ENCODE measurements at places on chromosomes 5 and 9. TPM values are rescaled to one million over a fixed set of nuclear protein-coding genes. Genes with fewer than 3 reads are reported as not detected.

Gene AFF4
- polyA plus RNA-seq = 51.7 TPM

Gene PAIP2
- 116 TPM for polyA plus RNA-seq

Gene ANKRD18A
- 0.09 TPM for polyA plus RNA-seq

Gene OLFM1
- 3.0 TPM for polyA plus RNA-seq

Gene MEIKIN
- polyA plus RNA-seq = not detected

Gene WDR31
- 2.6 TPM for polyA plus RNA-seq

DNA sequence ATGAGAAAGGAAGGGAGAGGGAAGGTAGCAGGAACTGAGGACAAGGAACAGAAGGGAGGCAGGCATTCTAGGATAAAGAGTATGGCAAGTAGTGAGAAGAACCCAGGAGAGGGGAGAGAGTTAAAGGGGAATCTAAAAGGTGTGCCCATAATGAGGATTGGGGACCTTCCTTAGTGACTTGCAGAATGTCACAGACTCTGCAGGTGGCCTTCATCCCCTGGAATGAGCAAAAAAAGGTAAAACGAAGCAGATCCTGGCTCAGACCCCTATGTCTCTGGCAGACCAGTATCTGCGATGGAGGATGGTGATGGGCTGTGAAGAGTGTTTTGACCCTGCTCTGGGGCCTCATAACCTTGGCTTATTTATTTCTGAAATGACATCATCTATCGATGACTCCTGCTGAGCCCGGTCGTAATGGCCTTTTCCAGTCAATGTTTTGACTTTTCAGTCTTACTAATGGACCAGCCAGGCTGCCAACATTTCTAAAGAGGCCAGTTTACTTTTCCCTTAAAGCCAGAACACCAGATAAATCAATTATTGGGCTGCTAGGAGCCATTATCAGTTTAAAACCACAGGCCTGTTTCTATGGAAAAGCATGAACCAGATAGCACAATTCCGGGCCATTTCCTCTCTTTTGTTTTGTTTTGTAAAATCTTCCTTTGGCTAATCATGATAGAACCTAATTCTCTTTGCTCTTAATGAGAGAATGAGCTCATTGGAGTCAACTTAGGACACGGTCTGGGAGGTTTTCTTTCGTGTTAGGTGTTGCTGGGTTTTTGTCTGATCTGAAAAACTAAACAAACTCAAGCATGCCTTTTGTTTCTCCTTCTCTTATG is 3.1 kb downstream of the TMOD1 start:
- DNase-seq = no peak

DNA sequence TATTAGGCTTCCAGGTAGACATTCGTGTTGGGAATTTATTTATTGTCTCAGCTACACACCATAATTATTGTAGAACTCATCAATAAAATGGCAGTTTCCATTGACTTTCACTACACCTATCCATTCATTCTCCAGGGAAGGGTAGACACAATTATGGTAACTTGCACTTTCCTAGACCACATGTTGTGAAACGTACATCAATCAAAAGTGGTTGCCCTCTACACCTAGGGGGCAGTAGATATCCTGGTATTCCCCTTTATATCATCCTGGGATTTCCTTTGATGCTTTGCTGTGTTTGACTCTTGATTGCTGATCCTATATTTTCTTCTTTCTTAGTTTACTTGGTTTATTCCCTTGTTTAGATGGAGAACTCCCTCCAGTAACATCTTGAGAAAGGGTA is 47.9 kb downstream of the ADGRV1 start:
- DNase-seq = no peak

DNA sequence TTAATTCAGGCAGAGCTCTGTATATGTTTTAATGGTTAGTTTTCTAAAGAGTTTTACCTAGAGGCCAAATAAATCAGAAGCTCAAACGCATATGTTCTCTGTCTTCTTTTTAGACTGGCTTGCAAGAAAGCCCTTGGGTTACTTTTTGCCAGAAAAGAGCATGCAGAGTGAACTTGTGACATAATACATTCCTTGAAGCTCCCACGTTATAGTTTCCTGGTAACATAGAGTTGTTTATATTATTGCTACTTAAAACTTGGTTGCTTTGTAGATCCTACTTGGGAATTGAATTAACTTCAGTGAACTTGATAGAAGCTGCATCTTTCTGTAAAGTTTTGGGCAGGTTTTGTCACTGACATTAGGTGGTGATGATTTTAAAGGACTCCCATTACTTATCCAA is 102.9 kb downstream of the C9orf152 start:
- DNase-seq = peak; percentile 73

DNA sequence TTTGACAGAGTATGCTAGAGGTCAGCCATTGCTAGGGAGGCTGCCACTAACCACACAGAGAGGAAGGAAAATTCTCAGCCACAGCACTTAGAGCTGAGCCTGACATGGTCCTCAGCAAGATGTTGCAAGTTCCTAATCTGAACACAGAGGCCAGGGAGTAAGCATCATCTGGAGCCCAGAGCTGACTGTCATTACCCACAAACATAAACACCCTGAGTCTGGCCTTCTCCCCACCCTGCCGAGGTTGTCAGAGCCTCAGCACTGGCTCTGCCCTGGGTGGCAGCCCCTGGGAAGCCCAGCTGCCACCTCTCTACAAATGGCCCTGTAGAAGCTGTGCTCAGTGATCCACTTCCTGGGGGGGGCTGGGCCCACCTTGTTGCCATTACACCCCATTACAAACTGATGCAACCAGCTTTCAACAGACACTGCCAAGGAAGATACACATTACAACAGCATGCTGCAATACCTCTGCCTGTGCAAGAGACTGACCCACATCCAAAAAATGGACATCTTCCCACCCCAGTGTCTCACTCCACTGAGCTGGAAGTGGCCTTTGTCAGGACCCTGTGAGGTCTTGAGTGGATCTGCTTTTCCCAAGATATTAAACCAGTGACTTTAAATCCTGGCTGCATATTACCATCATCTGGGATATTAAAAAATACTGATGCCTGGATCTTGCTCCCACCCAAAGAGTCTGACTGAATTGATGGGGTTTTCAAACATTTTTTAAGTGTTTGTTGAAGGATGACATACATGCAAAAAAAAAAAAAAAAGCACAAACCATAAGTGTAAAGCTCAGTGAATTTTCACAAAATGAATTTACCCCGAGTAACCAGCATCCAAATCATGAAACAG is 33.0 kb downstream of the IRF1 start:
- DNase-seq = no peak

GRCh38 chr5:95823738-95824609 is 1.4 kb upstream of the GLRX start:
- peak; percentile 68 for DNase-seq

GRCh38 chr5:57715296-57715695 is 232.7 kb upstream of the ACTBL2 start:
- no peak for DNase-seq

GRCh38 chr5:1037123-1037670 is 28.6 kb downstream of the NKD2 start:
- no peak for DNase-seq

DNA sequence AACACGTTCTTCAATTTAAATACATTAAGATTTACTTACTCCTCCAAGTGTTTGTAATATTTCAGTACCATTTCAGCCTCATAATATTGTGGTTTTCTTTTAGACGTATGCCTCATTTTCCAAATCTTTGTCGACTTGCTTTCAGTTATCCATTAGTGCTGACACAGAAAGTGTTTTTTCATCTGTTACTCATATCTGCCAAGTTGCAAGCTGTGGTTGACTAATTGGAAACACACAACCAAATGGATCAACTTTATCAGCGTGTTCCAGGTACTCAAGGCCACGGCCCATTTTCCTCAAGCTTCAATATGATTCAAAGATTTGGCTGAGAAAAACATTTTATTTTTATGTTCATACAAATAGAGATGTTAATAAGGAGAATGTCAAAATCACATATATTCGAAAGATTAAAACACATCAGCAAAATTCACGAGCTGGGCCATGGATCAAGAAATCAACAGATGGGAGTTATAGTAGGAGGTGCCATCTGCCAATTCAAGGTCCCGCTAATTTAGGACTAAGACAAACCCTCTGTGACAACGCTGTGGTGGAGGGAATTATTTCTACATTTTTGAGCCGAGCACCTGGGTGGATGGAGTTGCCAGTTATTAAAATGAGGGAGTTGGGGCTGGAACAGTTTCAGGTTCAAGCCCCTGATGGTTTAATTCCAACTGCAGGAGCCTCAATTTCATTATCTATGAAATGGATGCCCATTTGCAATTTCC is 27.2 kb upstream of the CCNJL start:
- DNase-seq = no peak

GRCh38 chr5:3341446-3342240 is 254.0 kb upstream of the IRX1 start:
- no peak for DNase-seq

GRCh38 chr5:94027145-94027544 is 285.7 kb upstream of the POU5F2 start:
- DNase-seq = no peak

DNA sequence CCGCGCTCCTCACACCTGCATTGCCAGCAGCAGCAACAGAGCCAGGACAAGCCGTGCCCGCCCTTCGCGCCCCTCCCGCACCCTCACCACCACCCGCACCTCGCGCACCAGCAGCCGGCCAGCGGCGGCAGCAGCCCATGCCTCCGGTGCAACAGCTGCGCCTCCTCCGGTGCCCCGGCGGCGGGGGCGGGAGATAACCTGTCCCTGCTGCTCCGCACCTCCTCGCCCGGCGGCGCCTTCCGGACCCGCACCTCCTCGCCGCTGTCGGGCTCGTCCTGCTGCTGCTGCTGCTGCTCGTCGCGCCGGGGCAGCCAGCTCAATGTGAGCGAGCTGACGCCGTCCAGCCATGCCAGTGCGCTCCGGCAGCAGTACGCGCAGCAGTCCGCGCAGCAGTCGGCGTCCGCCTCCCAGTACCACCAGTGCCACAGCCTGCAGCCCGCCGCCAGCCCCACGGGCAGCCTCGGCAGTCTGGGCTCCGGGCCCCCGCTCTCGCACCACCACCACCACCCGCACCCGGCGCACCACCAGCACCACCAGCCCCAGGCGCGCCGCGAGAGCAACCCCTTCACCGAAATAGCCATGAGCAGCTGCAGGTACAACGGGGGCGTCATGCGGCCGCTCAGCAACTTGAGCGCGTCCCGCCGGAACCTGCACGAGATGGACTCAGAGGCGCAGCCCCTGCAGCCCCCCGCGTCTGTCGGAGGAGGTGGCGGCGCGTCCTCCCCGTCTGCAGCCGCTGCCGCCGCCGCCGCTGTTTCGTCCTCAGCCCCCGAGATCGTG is 517 bp downstream of the KCNN2 start:
- DNase-seq = no peak

DNA sequence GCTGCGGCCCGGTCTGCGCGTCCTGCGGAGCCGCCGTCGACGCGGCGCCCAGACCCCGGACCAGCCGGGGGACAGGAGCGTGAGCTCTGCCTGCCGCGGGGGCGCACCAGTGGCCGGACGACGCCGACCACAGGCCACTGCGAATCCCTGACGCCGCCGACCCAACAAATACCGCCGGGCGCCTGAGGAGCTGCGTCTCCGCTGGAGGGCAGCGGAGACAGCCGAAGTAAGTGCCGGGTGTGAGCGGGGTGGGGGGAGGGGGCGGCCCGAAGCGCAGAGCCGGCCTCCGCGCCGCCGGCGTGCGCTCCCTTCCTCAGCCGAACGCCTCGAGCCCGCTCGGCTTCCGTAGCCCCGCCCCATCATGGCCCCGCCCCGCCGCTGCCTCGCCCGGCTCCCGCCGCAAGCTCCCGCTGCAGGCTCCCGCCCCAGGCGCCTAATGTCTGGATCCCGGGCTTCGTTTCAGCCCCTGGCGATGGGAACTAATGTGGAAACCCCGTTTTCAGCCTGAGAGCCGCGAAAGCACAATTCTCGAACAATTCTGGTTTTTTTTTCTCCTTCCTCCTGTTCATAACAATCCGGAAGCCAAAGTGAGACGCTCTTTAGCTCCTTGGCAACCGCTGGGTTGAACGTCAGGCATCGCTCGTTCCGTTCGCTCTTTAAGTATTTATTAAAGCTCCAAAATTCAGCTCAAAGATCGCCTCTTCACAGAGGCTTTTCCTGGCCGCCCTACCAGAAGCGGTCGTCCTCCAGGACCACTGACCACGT is at the start of gene RFK:
Gene RFK, minus strand, starts transcription at position 232 of the 765 bp plus-strand sequence. CDS start 255 bp downstream, outside the sequence.
- peak; percentile 95 for DNase-seq

DNA sequence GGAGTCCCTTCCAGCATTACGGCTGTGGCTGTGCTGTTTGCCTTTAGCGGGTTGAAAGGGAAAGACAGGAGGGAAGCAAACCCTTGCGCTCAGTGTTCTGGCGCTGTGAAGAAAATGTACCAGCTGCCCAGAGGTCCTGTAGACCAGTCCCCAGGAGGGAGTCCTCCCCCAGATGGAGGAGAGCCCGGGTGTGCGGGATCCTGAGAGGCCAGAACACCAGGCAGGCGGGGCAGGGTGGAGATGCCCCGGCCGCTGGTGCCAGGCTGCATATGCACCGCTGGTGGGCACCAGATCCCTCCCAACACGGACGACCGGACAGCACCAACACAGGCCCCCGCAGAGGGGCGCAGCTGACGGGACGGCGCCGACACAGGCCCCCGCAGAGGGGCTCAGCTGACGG is 37.2 kb upstream of the SLC9A3 start:
- DNase-seq = no peak

Measured in muscle of back (tissue), 13 donors.